ENCODE measurements at places on chromosomes 6 and 20. TPM values are rescaled to one million over a fixed set of nuclear protein-coding genes. Genes with fewer than 3 reads are reported as not detected.

DNA sequence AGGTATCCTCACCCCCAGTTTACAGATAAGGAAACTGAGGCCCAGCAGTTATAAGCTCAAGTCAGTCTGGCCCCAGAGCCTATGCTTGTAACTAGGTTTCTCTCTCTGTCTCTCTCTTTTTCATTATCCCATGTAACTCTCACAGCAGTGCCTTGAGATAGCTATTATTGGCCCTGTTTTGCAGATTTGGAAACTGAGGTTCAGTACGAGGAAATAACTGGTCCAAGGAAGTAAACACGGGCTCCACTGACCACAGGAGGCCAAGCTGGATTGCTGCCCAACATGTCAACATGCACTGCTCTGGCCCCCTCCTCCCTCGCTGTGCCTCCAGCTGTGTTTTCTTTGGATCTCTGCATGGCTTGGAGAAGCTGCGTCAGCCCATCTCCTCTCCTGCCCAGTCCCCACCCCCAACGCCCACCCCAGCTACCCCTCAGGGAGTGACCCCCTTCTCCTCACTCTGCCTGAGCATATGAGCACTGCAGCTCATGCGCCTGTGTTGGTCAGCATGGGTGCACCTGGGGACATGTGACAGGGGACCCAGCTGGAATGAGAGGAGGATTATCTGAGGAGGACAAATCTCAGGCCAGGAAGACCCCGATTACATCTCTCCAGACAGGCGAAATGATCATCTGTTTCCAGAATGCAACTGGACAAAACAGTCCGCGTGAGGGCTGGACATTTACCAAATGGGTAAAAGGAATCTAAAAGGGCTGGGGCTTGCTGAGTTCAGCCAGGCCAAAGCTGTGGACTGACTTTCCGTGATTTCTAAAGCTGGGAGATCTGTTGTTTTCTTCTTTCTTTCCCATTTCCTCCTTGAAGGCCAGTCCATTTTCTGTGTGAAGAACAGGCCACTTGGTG, 7.8 kb upstream of the PLTP start:
- peak; percentile 86 for DNase-seq

DNA sequence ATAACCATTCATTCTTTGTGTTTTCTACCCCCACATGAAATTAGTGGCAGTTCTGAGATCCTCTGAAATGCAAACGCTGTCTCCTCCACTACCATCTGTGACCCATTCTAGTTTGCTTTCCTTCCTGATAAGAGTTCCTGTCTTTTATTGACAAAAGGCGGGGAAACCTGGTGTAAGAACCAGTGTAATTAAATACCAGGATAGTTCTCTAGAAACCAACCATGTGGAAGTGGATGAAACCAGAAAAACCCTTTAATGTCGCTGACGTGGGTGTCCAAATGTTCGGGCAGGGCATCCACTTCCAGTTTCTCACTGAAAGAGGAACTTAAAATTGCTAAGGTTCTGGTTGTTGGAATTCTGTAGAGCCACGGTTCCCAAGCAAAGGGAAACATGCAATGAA, 79.1 kb downstream of the TNFRSF21 start:
- no peak for DNase-seq

- DNase-seq = no peak
Measured at GRCh38 chr20:37600486-37600885, 72.8 kb upstream of the BLCAP start.

DNA sequence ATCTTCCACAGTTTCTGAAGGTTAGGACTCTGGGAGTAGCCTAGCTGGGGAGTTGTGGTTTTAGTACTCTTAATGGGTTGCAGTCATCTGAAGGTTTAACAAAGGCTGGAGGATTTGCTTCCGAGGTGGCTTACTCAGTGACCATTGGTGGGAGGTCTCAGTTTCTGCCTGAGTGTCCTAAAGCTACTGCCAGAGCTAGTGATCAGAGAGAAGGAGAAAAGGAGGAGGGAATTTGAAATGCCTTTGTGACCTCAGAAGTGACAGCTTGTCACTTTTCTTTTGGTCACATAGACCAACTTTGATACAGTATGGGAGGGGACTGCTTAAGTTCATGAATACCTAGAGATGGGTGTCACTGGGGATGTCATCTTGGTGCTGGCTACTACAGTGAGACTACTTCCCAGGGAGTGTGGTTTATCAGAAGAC, 41.3 kb downstream of the NCOA3 start:
- DNase-seq = no peak

GRCh38 chr6:158459726-158460125, 100.2 kb upstream of the TMEM181 start:
- DNase-seq = no peak

The CLIC1 gene
- polyA plus RNA-seq = 473 TPM

The NUS1 gene
- polyA plus RNA-seq = 14.6 TPM

The SASH1 gene
- 18.3 TPM for polyA plus RNA-seq
